ENCODE measurements at places on chromosomes 4 and X.
A peak's percentile ranks its signal among the peaks of the same experiment; 100 is the strongest.

- DNase-seq, result no peak
Observed at GRCh38 chrX:100379388-100379986, 30.6 kb downstream of the PCDH19 start.

- peak; percentile 92 for DNase-seq
Observed at GRCh38 chr4:183659029-183659871, at the start of the genes RWDD4 and TRAPPC11. TSS of gene RWDD4 (minus strand) at chr4:183659185. CDS start at chr4:183658952, 233 bp downstream. TSS of gene TRAPPC11 (plus strand) at chr4:183659293. CDS start at chr4:183663868, 4,575 bp downstream.

DNA sequence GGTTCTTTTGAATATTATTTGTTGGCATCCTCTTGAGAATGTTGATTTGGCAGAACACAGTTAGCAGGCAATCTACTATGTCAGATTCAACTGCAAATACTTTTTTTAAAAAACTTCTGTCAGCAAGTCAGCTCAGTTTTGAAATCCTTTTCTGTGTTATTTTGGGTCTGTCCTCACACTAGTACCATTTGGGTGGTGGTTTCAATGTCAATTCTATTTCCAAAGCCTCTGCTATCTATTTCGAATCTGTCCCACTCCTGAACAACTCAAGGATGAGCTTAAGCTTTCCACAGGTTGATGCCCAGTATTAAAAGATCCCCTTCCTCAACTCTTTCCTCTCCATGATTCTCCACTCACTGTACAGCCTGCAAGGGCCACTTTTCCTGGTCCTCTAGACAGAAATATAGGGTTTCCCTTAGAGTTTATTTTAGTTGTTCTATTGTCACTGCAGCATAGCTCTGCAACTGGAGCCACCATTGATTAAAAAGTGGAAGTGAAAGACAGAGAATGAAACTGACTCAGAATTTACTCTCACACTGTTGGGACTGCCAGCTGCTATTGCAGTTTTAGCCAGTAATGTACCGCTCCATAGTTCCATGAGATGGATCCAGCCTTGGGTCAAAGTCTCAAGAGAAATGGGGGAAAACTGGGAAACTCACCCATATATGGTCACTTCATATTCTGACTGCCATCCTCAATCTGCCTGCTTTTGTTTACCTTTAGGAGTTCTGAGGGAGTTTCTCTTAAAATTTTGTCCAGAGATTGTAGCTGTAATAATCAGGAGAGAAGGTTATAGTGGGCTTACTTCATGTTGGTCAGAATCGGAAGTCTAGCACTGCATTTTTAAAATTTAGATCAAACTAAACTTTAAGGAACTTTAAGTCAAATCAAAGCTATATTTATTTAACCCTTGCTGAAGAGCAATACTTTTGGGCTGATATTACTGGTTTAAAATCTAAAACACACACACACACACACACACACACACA is 14.6 kb downstream of the HDX start:
- no peak for DNase-seq

- DNase-seq, result no peak
Observed at GRCh38 chr4:48015678-48016077, 803 bp downstream of the CNGA1 start.

DNA sequence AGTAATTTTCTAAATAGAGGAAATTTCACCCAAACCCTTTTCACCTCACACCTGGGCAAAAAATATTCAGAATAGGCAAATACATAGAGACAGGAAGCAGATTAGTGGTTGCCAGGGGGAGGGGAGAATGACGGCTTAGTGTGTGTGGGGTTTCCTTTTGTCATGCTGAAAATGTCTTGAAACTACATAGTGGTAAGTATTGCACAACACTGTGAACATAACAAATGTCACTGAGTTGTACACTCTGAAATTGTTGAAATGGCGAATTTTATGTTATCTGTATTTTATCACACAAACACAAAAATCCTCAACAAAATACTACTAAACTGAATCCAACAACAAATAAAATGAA is 60.7 kb upstream of the PLAC1 start:
- no peak for DNase-seq

- DNase-seq, result no peak
Observed at GRCh38 chr4:98778206-98778605, 119.8 kb upstream of the TSPAN5 start.

DNA sequence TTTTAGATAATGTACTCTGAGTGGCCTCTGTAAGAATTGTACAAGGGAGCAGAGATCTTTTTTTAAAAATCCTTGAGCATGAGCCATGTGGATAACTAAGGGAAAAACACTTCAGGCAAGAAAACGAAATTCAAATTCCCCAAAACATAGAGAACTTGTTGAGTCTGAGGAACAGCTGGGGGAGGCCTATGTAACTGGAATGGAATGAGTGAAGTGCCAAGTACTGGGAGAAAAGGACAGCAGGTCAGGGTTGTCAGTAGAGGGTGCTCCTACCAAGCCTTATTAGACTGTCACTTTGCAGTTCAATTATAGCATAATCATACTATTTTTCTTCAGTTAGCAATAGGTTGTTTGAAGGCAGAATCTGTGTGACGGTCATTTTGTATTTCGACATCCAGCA is 135.1 kb downstream of the ARHGAP6 start:
- DNase-seq, result no peak

- DNase-seq, result no peak
Observed at GRCh38 chrX:97504431-97504830, 620.7 kb downstream of the RPA4 start.

- DNase-seq, result no peak
Observed at GRCh38 chr4:7107166-7107905, 39.5 kb upstream of the GRPEL1 start.

- no peak for DNase-seq
Observed at GRCh38 chr4:143384381-143384994, 47.8 kb downstream of the GAB1 start.

DNA sequence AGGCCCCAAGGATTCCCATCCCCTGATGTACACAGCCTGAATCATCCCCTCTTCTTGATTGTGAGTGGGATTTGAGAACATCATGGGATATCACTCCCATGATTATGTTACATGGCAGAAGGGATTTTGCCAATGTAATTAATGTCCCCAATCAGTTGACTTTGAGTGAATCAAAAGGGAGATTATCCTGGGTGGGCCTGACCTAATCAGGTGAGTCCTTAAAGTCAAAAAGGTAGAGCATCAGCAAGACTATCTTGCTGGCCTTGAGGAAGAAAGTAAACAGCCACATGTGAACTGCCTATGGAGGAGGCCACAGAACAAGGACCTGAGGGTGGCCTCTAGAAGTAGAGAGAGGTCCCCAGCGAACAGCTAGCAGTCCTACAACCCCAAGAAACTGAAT is 203.1 kb upstream of the ATP6AP2 start:
- DNase-seq, result no peak

DNA sequence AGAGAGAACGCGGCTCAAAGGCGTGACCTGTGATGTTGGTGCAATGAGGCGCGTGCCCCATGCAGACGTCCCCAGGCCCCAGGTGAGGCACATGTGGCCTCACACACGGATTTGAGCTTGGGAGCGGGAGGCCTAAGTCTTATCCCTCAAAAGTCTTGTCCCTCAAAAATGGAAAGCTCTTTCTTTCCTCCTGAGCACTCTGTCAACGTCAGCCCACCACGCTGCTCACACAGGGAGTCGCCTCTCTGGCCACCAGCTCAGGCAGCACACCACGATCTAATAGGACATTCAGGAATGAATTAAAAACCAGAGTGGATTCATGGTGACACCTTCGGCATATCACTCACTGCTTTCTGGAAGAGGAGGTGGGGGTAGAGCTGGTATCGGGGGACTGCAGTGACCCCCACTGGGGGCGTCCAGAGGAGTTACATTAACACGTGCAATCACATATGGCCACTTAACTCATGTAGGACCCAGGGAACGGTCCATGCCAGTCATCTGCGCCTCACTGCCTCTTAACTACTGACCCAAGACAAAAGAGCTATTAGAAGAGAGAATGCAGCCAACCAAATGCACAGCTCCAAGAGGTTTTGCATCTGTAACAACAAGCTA is 21.9 kb upstream of the CYP4V2 start:
- DNase-seq, result no peak

DNA sequence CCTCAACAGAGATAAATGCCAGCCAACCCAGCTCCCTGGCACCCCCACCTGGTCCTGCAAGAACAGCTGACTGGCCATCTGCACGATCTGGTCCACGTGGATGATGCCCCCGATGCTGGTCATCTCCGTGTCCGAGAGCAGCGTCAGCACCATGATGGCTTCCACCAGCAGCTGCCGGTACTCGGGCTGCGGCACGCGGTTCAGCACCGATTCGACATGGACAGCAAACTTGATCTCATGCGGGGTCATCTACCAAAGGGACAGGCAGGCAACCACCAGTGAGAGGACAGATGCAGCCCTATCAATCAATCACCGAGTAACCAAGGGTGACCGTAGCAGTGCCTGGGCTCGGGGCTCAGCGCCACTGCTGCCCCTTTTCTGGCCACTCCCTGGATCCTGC is 89.8 kb downstream of the PHKA2 start:
- DNase-seq, result no peak
